Foreskin keratinocyte (primary cell): ENCODE measurements at places on chromosomes 5 and 9. TPM values are rescaled to one million over a fixed set of nuclear protein-coding genes. Genes with fewer than 3 reads are reported as not detected.

The IL5 gene
- polyA plus RNA-seq: not detected in 2 replicates

The SH3TC2 gene
- 3.5 TPM in 2 replicates for polyA plus RNA-seq

The ACER2 gene
- 0.08 and 0.23 TPM in 2 replicates for polyA plus RNA-seq

The STK32A gene
- polyA plus RNA-seq: 0.07 TPM in 1 of 2 replicates, not detected in the other

The IL31RA gene
- polyA plus RNA-seq: 1.0 and 1.7 TPM in 2 replicates

The FAM151B gene
- polyA plus RNA-seq: 0.68 and 0.70 TPM in 2 replicates

The CDKN2A gene
- 10.1 and 20.8 TPM in 2 replicates for polyA plus RNA-seq

The S100Z gene
- polyA plus RNA-seq: not detected in 2 replicates

The TRIM36 gene
- 0.32 and 0.50 TPM in 2 replicates for polyA plus RNA-seq

The MEIKIN gene
- not detected in 2 replicates for polyA plus RNA-seq

The TAF11L10 gene
- polyA plus RNA-seq: not detected in 2 replicates

The DMRT3 gene
- polyA plus RNA-seq: not detected in 2 replicates

The RNF183 gene
- not detected in 2 replicates for polyA plus RNA-seq

The ANKRD18B gene
- 7.4 and 7.5 TPM in 2 replicates for polyA plus RNA-seq

The ELOVL7 gene
- 2.5 and 3.0 TPM in 2 replicates for polyA plus RNA-seq

The NUTM2G gene
- polyA plus RNA-seq: not detected in 2 replicates

The WDR5 gene
- polyA plus RNA-seq: 38.5 and 47.0 TPM in 2 replicates

The HK3 gene
- polyA plus RNA-seq: not detected in 2 replicates

The OBP2A gene
- not detected in 2 replicates for polyA plus RNA-seq

The EQTN gene
- polyA plus RNA-seq: 0.14 and 0.20 TPM in 2 replicates

The TEK gene
- polyA plus RNA-seq: 0.01 TPM in 1 of 2 replicates, not detected in the other

The PARP8 gene
- polyA plus RNA-seq: 6.3 and 7.4 TPM in 2 replicates

The LHFPL2 gene
- polyA plus RNA-seq: 6.6 and 6.9 TPM in 2 replicates

The FRMD3 gene
- 0.01 TPM in 1 of 2 replicates, not detected in the other for polyA plus RNA-seq

The KIF20A gene
- polyA plus RNA-seq: 25.6 and 34.4 TPM in 2 replicates

The ANGPTL2 gene
- 0.36 and 0.38 TPM in 2 replicates for polyA plus RNA-seq

The CTSV gene
- 29.3 and 43.6 TPM in 2 replicates for polyA plus RNA-seq

The CORO2A gene
- polyA plus RNA-seq: 12.9 and 15.6 TPM in 2 replicates

The NEUROG1 gene
- not detected in 2 replicates for polyA plus RNA-seq

The TLX3 gene
- polyA plus RNA-seq: 0.03 TPM in 1 of 2 replicates, not detected in the other

The LRRC70 gene
- polyA plus RNA-seq: 0.16 and 0.23 TPM in 2 replicates

The ELAVL2 gene
- polyA plus RNA-seq: 2.5 and 3.2 TPM in 2 replicates

The EIF4E1B gene
- not detected in 2 replicates for polyA plus RNA-seq
